Activated naive CD8-positive, alpha-beta T cell treated with anti-CD3 and anti-CD28 coated beads for 36 hours (primary cell): ENCODE measurements at places on chromosomes 13 and 19. TPM values are rescaled to one million over a fixed set of nuclear protein-coding genes. Genes with fewer than 3 reads are reported as not detected.

Gene ADPRHL1
- 0.44 TPM for total RNA-seq

Gene URAD
- not detected for total RNA-seq

Gene ZNF415
- 1.5 TPM for total RNA-seq

Gene COL4A1
- total RNA-seq, result not detected

Gene SPACA4
- total RNA-seq, result not detected

Gene RPL18
- 2,008 TPM for total RNA-seq

Gene DZIP1
- 0.36 TPM for total RNA-seq

Gene ZNF677
- total RNA-seq, result 11.4 TPM

Gene IGFL2
- total RNA-seq, result not detected

Gene S1PR5
- total RNA-seq, result not detected

GRCh38 chr19:14091081-14091812 is 696 bp upstream of the SAMD1 start:
- DNase-seq, result peak; percentile 81

- no peak for DNase-seq
Measured at GRCh38 chr13:97205465-97205864, 16.7 kb upstream of the MBNL2 start.

DNA sequence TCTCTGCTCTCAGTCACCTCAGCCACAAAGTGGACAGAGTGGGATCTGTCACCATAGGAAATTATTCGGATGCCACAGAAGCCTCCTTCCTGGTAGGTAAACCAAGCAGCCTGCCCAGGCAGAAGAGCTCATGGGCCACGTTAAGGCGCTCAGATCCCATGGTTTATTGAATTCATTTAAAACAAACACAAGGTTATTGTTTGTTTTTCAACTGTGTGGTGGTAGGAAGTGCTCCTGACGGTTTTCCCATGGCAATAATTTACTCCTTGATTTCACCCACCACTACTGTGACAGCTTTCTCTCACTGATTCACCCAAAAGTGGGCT is 14.4 kb downstream of the BCAM start:
- no peak for DNase-seq

GRCh38 chr19:743168-743687 is 7.7 kb upstream of the MISP start:
- no peak for DNase-seq

DNA sequence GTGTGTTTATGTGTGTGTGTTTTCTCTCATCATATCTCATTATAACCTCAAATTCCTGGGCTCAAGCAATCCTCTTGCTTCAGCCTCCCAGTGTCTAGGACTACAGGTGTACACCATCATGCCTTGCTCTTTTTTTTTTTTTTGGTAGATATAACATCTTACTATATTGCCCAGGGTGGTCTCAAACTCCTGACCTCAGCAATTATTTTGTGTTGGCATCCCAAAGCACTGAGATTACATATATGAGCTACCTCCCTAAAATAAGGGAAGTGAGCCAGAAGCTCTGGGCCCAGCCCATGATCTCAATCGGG is 448 bp upstream of the ZNF543 start:
- no peak for DNase-seq

DNA sequence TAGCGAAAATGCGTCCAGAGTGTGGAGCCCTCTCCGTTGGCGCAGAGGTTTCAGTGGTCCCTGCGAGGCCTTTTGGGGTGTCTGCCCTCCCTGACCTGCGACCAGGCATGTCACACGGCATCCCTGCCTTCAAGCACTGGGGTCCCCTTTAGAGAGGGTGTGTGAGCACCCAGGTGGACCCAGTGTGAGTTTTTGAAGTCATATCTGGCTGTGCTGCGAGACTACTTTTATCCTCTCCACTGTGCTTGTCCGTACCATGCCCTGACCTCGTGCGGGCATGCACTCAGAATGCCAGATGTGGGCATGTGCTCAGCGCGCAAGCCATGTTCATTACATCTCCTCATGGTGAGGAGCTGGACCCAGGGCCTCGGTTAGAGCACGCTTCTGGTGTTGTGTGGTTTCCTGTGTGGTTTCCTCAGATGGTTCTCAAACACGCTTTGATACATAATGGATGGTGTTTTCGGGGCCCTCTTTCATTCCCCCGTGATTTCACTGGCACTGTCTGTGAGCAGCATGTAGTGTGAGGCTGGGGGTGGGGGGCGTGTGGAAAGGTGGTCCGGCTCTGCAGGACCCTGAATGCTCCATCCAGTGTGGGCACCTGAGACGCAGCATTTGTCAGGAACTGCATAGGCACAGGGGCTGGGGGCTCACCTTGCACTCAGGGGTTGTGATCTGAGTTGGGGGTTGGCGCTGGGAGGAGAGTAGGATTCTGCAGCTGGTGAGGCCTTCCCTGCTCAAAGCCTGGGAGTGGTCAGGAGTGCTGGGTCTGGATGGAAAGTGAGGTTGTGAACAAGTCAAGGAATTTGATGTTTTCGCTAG is 2.3 kb downstream of the TFDP1 start:
- DNase-seq, result peak; percentile 18

DNA sequence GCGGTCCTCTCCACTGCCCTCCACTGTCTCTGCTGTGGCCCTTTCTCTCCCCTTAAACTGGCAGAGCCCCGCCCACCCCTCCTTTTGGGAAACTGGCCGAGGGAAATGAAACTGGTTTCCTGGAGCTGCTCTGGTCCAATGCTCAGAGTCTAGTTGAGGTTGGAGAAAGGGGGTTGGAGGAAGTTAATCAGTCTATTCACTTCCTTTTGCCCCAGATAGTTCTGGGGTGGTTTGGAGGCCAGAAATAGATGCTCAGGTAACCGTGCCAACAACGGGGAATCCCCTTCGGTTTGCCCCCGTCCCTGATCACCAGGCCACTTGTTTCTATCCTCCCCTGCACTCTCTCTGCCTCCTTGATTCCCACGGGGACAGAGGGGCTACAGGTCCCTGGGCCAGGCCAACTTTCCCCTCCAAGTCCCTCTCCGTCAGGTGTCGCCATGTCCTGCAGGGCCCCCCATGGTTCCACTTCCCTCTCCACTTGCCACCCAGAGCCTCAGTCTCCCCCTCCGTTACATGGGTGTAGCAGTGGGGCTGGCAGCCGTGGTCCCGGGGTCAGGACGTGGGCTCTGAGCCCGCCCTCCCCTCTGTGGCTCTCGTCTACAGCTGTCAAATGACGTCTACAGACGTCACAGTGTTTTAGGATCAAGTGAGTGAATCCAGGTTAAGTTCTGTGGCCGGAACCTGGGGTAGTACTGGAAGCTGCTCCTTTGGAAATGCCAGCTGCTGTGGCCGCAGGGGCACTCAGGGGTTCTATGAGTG is at the start of gene IL4I1:
Gene IL4I1, minus strand, starts transcription at position 25 of the 759 bp plus-strand sequence. CDS start 727 bp downstream, outside the sequence.
- DNase-seq, result peak; percentile 70

DNA sequence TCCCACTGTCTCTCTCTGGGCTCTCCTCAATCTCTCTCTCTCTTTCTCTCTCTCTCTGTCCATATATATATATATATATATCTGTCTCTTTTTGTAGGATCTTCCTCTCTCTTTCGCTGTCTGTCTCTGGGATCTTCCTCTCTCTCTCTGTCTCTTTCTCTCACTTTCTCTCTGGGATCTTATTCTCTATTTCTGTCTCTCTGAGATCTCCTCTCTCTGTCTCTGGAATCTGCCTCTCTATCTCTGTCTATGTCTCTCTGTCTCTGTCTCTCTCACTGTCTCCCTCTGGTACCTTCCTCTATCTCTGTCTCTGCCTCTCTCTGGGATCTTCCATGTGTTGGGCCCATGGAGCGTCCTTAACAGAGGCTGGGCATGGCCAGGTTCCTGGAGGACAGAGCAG is 3.4 kb downstream of the ATP1A3 start:
- DNase-seq, result no peak

- no peak for DNase-seq
Measured at GRCh38 chr19:28425046-28425931, 787.7 kb downstream of the UQCRFS1 start.

DNA sequence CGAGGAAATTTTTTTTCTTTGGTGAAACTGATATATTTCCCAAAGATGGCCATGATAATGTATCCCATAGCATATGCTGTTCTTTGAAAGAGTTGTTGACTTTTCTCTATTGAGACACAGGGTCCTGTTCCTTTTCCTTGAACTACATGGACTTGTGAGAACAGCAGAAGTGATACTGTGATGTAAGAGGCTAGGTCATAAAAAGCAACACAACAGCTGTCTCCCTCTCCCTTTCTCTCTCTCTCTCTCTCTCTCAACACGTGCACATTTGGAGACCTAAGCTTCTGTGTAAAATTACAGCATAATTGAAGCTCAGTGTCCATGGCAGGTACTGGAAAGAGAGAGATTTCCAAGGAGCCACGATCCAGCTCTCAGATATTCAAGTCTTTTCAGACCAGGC is 1712.4 kb downstream of the EFNB2 start:
- no peak for DNase-seq

DNA sequence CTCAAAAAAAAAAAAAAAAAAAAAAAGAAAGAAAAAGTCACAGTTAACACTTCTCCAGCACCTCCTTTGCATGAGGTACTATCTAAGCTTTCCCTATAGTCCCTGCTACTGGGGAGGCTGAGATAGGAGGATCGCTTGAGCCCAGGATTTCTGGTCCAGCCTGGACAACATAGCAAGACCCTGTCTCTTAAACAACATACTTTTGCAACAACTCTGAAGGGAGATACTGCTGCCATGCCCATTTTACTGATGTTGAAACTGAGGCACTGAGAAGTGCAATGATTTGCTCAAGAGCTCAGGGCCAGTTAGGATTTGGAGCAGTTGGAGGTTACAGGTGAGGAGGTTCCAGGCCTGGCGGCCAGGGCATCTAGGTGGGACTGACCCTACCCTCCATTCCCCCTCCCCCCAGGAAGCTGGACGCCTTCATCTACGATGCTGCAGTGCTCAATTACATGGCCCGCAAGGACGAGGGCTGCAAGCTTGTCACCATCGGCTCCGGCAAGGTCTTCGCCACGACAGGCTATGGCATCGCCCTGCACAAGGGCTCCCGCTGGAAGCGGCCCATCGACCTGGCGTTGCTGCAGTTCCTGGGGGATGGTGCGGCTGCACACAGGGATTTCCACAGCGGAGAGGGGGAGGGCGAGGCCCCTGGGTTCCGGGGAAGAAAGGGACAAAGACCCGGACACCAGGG is 4.3 kb upstream of the GRWD1 start:
- DNase-seq, result no peak

DNA sequence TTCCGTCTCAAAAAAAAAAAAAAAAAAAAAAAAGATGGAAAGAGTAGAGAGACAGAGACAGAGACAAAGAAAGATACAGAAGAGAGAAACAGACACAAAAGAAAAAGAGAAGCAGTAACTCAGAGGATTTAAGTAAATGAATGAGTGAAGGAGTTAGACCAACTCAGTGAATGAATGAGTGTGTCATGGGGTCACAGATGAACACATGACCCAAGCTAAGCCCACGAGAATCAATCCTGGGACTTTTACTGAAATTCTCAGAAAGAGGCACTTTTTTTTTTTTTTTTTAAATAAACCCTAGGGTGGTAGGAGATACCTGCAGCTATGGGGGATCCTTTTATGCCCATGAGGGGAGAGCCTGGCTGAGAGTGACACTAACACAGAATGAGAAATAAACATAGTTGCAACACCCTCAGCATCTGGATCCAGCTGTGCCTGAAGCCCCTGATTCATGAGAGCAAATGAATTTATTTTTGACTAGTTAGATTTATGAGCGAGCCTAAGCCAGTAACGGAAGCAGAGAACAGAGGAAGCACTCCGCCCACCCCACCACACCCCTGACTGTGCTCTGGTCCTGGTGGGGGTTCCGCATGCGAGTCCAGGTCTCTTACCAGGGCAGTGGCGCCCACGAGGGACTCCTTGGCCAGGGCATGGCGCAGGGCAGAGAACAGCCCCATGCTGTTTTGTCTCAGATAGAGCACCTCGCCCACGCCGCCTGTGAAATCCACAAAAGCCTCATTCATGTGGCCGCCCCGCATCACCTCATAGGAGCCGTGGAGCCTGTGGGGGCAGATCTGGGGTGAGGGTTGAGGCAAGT is 4.6 kb downstream of the CAPN12 start:
- DNase-seq, result no peak

- no peak for DNase-seq
Measured at GRCh38 chr19:12648088-12648487, 18.5 kb downstream of the MAN2B1 start.

DNA sequence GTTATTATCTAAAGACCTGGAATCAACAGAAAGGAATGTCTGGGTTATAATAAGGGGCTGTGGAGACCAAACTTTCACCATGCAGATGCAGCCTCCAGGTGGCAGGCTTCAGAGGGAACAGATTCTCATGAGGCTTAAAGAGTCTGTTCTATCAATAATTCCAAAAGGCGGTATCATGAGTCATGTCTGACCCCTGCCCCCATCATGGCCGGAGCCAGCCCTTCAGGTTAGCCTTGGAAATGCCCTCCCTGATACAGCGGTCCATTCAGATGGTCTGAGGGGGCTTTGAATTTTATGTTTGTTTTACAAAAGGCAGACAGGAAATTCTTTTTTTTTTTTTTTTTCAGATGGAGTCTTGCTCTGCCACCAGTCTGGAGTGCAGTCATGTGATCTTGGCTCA is 21.7 kb upstream of the LAMP1 start:
- DNase-seq, result peak; percentile 25

DNA sequence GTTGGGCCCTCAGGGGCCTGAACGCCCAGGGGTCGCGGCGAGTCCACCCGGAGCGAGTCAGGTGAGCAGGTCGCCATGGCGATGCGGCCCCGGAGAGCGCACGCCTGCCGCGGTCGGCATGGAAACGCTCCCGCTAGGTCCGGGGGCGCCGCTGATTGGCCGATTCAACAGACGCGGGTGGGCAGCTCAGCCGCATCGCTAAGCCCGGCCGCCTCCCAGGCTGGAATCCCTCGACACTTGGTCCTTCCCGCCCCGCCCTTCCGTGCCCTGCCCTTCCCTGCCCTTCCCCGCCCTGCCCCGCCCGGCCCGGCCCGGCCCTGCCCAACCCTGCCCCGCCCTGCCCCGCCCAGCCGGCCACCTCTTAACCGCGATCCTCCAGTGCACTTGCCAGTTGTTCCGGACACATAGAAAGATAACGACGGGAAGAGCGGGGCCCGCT is at the start of gene CCNA1:
Gene CCNA1, plus strand, starts transcription at position 390 of the 439 bp plus-strand sequence. CDS start 562 bp downstream, outside the sequence.
- DNase-seq, result peak; percentile 36

DNA sequence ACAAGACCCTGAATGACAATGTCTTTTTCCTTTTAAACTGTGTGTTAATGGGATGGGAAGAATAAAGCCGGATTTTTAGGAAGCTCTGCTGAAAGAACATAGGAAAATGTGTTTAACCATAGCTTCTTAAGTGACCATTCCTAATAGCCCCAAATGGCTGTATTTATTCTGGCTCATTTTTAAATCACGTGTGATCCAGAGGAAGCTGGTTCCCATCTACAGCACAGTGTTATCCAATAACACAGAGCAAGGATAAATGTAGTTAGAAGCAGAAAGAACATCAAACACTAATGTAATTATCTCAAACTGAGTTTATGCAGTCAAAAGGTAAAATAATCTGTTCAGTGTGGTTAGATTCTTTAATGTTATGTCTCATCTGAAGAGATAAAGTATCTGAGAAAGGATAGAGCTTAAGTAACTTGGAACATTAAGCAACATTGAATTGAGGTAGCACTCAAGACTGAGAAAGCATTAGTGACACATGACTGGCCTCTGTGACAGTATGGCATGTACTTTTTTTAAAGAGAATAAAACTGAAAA is 853.3 kb downstream of the GPC5 start:
- no peak for DNase-seq

GRCh38 chr13:71242201-71242600 is 624.8 kb downstream of the DACH1 start:
- DNase-seq, result no peak

GRCh38 chr19:947090-947706 is 21.4 kb downstream of the ARID3A start:
- no peak for DNase-seq
